T-helper 22 cell (primary cell): ENCODE measurements at places on chromosomes 4 and X.

GRCh38 chrX:105323928-105324327 lies 103.4 kb upstream of the TEX13A start:
- no peak for DNase-seq

DNA sequence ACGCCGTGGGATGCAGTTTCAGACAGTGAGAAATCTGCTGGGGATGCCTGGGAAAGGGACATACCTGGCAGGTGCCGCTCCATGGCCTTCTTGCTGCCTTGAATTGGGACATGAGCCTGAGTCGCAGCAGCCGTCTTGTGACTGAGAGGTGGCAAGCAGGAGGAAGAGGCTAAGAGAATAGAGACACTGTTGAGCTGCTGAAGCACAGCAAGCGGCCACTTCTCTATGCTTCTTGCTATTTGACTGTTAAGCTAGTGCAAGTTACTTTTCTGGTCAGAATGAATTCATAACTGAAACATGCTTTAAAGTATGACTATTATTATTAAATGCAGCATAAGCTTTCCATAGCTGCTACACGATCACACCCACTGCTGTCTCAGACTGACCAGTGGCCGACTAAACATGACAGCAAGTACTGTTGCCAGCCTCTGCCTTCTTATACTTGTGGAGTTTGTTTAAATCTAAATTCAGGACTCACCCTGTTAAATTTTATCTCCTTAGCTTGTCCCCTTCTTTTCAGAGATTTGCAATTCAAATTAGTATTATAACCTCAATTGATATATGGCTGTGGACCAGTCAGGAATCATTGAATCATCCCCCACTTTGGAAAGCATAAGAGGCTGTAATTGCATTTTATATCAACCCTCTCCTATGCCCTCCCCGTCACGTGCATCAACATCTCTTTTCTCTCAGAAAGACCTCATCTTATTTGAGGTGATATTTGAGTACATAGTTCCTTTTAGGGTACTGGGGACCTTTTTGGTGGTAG lies 24.8 kb upstream of the ACSL1 start:
- no peak for DNase-seq

DNA sequence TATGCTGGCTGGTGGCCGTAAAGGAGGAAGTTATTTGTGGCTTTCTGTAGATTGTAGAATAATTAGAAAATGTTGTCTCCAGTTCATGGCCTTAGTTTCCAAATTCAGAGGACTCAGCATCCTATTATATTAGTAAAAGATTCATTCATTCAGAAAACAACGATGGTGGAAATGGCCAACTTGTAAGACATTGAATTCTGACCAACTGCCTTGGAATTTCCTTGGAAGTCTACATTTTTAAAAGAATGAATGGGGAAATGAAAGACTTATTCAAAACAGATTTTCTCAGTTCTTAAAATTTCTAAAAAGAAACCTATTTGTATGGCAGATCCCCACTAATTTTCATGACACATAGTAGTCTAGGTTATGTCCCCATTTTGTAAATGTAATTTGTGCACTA lies 561.5 kb downstream of the ANKRD50 start:
- no peak for DNase-seq

GRCh38 chr4:153233761-153234371 lies 29.6 kb downstream of the TRIM2 start:
- DNase-seq, result no peak
